ENCODE measurements at places on chromosomes 2 and 18.

DNA sequence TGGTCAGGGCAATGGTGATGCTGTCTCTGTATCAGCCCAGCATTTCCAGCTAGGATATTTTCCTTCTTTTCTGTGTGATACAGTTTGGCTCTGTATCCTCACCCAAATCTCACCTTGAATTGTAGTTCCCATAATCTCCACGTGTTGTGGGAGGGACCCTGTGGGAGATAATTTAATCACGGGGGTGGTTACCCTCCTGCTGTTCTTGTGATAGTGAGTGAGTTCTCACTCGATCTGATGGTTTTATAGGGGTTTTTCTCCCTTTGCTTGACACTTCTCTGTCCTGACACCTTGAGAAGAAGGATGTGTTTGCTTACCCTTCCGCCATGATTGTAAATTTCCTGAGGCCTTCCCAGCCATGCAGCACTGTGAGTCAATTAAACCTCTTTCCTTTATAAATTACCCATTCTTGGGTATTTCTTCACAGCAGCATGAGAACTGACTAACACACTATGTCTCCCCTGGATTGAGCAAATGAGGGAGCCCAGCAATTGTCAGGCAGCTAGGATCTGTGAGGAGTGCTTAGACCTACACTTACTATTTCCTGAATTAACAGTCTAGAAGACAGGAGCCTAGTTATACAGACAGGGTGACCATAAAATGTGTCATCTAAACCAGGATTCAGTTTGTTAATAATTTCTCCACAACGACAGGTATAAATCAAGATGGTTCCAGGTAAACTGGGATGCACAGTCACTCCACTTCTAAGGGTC is 6.0 kb downstream of the SCN2A start:
- DNase-seq: no peak

- DNase-seq: no peak
Observed at GRCh38 chr2:241140445-241140840, 8.8 kb downstream of the PASK start.

GRCh38 chr2:27214941-27215340 is 2.2 kb upstream of the CAD start:
- DNase-seq: no peak

DNA sequence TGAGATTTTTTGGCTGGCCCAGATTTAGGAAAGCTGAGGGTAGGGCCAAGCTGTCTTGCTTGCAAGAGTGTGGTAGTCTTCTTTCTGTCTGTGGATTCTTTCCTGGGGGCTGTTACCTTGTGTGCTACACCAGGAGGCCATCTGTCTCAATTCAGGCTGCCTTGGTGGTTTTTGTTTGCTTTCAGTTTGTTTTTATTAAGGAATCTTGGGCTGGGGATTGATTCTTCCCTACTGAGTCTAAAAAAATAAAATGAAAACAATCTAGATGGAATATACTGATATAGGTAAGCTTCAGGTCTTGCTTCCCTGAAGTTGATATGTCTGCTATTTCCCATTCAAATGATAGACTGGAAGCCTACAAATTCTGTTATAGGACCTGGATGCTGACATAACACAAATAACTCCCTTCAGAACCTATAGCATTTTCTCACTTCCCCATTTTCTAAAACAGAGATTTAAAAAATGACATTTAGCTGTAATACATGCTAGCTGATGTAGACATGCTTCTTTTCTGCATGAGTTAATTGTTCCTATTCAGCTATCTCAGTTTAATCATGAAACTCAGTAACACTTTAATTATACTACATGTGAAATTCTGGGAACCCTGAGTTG is 5.3 kb downstream of the LHCGR start:
- DNase-seq: no peak

- DNase-seq: no peak
Observed at GRCh38 chr2:112876971-112877361, 34.0 kb upstream of the IL37 start.

GRCh38 chr2:9814129-9814868 is 29.0 kb upstream of the TAF1B start:
- no peak for DNase-seq

GRCh38 chr18:22172120-22172582 is 2.8 kb downstream of the GATA6 start:
- DNase-seq: no peak

- peak; percentile 59 for DNase-seq
Observed at GRCh38 chr2:222561817-222562645, 93.9 kb downstream of the FARSB start.

- DNase-seq: no peak
Observed at GRCh38 chr18:70461323-70462077, 172.7 kb downstream of the SOCS6 start.

DNA sequence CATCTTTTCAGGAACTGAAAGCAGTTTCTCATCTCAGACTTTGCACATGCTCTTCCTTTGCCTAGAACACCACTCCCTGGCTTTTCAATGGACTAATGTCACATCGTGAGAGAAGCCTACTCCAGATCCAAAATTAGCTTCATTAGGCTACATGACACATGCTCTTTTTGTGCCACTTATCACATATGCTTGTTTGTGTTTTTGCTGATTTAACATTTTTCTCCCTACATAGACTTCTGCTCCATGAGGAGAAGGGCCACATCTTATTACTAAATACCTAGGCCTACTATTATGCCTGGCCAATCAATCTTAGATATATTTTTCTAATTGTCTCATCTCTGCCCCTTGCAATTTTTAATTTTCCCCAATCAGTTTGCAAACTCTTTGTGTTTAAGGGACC is 186.4 kb upstream of the LHCGR start:
- DNase-seq: no peak

GRCh38 chr2:134738141-134738870 is 19.5 kb upstream of the TMEM163 start:
- no peak for DNase-seq

DNA sequence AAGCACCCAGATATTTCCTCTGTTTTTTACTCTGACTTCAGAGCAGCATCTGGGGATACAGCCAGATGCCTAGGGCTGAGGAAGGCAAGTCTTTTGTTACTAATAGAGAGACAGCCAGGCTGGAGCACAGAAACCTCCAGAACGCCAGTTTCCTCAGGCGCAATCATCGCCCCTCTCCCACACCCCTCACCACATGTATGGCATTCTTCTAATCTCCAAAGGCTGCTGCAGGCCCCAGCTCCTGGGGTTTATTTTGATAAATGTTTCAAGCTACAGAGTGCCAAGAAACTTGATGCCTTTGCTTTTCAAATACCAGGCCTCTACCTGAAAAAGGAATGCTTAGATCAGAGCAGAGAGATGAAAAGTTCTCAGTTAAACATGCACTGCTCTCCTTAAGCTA is 283.6 kb downstream of the RBM43 start:
- DNase-seq: no peak

- no peak for DNase-seq
Observed at GRCh38 chr2:218187296-218188015, 20.7 kb upstream of the CXCR1 start.

- DNase-seq: no peak
Observed at GRCh38 chr2:128472789-128473174, 154.1 kb upstream of the HS6ST1 start.

DNA sequence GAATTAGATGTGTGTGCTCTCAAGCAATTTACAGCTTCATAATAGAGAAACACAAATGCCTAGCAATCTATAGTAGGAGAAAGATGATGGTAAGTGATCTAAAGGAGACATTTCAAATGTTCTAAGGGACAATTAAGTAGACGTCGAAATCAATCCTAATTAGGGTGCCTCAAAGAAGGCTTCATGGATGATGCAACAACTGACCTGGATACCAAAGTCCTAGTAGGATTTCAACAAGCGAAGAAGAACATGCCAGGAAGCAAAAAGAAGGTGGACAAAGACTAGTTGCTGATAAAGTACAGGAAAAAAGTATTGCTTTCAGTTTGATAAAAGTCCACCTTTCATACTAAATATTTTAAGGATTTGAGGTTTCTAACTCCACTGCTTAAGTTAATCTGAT is 12.5 kb downstream of the FIGN start:
- DNase-seq: no peak

DNA sequence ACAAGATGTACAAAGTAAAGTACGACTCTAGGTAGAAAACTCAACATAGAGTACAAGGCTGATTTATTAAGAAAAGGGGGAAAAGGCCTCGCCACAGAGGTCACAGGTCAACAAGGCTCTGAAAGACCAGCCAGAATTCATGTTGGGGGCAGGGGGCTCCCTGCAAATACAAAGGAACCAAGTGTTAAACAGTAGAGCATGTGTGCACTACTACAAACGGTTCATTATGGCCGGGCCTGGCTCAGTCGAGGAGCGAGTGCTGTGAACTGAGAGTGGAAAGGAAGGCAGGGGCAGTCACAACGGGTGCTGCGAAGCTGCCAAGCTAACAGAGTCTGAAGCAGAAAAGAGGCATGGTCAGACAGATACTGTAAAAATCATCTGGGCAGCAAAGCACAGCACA is 77.1 kb downstream of the MBOAT2 start:
- no peak for DNase-seq

- DNase-seq: no peak
Observed at GRCh38 chr2:199370150-199370780, 87.5 kb downstream of the SATB2 start.

DNA sequence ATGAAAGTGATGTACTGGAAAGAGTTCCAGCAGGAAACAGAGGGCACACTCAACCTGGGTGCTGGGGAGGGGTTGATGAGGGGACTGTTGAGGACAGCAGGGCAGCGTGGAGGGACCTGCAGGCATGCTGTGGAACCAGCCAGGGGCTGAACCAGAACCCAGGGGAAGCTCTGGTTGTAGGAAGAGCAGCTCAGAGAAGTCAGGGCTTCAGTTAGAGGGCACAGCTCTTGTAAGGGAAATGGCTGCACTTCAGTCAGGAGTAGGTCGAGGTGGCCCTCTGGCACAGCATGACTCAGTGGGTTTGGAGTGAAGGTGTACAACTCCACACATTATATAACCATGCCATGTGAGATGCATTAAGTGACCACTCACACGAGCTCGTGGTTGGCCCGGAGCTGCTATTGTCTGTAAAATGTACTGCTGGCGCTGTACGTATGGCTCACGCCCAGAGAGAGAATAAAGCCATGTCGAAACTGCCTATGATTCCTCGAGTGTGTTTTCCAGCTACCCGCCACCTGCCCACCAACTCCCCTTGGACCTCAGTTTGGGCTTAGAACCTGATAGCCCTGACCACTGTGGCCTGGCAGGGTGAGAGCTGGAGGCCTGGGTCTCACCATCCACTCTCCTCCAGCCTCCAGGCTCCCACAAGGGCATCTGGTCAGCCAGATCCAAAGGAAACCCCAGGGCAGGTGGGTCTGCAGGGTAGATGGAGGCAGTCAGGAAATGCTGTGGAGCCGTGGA is 136.5 kb upstream of the HS6ST1 start:
- DNase-seq: no peak

GRCh38 chr2:79758749-79759282 is 246.0 kb downstream of the CTNNA2 start:
- no peak for DNase-seq

- DNase-seq: no peak
Observed at GRCh38 chr2:238879621-238880377, 31.9 kb downstream of the TWIST2 start.

GRCh38 chr2:20145497-20146193 is 79.3 kb downstream of the SDC1 start:
- DNase-seq: no peak

DNA sequence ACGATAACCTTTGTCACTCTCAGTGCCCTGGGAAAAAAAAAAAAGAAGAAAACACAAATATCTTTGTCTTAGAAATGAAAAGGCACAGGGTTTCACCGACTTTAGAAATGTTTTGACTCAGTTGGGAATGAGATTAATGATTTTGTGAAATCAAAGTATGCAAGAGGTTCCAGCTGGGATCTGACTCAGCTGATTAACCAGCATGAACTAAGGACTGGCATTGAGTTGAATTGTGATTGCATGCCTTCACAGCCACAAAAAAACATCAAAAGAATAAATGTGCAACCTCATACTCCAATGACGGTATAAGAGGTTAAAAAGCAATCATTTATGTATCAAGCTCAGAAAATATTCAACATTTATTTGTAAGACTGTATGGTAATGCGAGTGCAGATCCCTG is 566.6 kb upstream of the DSEL start:
- no peak for DNase-seq

DNA sequence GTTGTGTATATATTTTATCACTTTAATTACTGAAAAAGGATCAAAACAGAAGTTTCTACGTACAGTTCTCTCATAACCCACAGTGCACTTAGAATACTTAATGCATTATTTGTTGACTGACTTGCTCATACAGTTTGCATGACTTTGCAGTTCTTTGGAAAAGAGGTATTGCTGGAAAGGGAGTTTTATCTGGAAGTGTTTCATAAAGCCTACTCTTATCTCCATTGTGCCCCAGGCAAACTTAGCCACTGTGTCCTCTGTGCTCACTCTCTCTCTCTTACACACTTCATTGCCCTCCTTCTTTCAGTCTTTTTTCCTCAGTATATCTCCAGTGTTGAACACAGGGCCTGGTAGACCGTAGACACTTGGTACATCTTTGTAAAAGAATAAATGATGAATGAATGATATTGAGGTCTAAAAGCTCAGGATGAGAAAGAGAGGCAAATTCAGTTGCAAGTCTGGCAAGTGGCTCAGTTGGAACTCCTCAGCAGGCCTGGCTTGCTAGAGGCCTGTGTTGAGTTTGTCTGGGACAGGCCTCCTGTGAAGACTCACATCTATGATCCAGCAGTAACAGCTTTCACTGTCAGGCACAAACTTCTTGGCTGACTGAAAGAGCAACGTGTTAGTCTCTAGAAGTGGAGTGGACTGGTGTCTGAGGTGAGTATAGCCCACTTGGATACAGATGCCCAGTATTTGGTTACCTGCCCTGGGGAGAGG is 56.1 kb downstream of the SETBP1 start:
- DNase-seq: no peak

- peak; percentile 55 for DNase-seq
Observed at GRCh38 chr2:102449370-102449974, 23.6 kb upstream of the SLC9A4 start.

DNA sequence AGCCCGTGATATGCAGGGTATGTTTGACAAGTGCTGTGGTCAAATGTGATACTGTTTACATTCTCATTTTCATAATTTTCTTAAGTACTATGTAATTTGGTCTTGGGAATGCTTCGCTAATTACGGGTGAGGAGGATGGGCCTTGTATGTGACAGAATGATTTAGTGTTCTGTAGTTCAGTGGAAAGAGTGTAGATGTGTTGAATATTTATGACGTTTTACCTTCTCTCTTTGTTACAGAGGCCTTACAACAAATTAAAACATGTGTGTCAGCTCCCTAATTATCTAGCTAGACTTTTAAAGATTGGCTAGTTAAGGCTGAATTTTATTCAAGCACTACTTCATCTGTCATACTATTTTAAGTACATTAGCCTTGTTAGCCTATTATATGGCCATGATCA is 10.6 kb upstream of the CHRNA1 start:
- no peak for DNase-seq

DNA sequence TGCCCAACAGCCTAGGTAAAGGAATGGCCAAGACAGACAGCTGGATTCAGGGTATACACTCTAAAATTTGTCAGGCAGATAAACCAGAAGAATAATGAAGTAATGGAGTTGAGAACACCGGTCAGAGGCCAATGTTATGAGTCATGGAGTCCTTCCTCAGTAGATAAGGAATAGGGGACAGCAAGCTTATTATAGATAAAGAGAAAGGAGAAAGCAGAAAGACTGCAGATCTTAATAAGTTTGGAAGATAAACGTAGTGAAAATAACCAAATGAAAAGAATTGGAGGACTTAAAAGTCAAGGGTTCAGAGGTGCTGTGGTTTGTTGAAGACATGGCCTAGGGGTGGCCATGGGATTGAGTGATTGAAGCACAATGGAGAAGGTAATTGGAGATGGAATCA is 63.5 kb upstream of the NFE2L2 start:
- no peak for DNase-seq

GRCh38 chr2:73938718-73939352 is 12.2 kb downstream of the DGUOK start:
- no peak for DNase-seq

GRCh38 chr18:24674200-24674599 is 213.8 kb downstream of the HRH4 start:
- DNase-seq: no peak

Data from HL-60 (cell line).